Neuronal stem cell (in vitro differentiated cells): ENCODE measurements at places on chromosomes 5 and 9.

DNA sequence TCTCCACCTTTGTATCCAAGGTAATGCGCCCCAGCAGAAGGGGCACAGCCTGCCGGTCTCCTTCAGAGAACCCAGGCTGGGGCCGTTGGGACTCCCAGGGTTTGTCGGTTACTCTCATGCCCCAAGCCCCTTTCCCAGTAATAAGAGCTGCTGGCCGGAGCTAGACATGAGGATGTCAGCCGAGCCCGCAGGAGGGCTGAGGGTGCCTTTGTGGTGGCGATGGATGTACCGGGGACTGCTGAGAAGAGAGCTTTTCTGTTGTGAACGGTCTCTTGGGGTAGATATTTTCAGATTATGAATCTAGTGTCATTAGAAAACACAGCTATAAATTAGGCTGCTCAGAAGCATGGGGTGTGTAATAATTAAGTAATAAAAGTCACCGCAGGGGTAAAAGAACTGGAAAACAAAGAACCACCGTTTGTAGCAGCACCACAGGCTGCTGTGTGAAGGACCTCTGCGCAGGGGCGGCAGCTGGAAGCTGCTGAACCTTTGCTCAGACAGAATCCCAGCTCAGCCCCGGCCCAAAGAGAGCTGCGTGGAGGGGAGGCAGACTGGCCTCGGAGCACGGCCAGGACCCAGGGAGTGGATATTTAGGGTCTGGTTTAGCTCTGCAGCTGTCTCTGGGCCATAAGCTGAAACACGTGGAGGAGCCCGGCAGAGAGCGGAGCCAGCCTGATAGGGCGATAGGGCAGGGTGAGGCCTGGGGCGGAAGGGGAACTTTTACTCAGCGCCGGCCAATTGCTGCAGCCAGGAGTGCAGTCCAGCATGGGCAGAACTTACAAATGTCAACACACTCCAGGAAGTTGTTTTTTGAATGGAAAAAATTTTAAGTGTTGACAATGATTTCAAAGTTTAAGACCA lies 50.5 kb upstream of the BARHL1 start:
- DNase-seq, result no peak

GRCh38 chr5:18113721-18114120 lies 479.5 kb downstream of the TAF11L14 start:
- DNase-seq, result no peak

GRCh38 chr9:97658707-97659106 lies 25.1 kb downstream of the NCBP1 start:
- no peak for DNase-seq

- no peak for DNase-seq
Measured at GRCh38 chr9:37582548-37583157, 6.5 kb upstream of the FBXO10 start.

GRCh38 chr5:5270958-5271785 lies 131.0 kb downstream of the ADAMTS16 start:
- DNase-seq, result peak; percentile 12
